NCI-H1048 (cell line): ENCODE measurements at places on chromosomes 2 and 18.

GRCh38 chr2:32485399-32485798 is 128.6 kb downstream of the BIRC6 start:
- no peak for DNase-seq

DNA sequence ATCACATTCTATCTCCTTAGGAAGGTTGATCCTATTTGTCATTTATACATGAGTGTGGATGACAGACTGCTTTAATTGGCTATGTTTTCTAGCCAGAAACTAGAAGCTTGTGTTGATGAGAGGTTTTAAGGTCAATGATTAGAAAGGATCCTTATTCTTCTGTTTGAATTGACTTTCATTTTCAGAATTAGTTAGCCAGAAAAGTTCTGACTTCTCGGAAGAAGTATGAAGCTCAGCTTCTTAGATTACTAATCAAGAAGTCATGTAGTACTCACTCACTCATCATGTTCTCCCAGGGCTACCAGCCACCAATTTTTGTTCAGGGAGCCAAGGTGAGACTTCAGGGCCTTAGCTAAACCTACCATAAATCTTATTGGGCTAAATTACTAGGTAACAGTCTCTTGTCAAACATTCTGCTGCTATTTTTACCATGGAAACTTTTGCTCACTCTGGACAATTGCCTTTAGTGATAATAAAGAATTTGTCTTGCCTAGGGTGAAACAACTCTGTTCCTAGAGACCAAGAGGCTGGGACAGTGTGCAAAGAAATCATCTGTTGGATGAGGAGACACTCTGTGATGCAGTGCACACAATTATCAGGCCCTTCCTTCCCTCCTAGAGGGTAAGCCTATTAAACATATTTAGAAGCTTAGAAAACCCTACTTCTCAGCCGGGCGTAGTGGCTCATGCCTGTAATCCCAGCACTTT is 111.6 kb upstream of the DNMT3A start:
- no peak for DNase-seq

DNA sequence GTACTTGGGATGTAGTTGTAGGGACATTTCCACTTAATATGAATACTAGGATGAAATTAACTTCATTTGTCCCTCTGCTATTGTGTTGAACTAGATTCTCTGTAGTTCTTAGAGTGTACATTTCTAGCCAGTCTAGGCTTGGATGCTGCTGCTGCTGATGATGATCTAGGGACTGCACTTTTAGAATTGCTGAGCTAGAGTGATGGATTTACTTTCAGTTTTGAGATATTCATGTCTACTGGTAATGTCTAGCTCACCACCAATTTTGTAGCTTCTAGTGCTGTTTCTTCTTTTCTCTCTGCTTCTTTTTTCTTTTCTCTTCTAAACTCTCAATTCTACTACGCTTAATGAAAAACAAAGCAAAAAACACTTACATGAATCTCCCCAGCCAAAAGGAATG is 49.4 kb downstream of the MRPS9 start:
- DNase-seq: no peak

- DNase-seq: no peak
Observed at GRCh38 chr18:7572822-7573221, 5.7 kb downstream of the PTPRM start.

DNA sequence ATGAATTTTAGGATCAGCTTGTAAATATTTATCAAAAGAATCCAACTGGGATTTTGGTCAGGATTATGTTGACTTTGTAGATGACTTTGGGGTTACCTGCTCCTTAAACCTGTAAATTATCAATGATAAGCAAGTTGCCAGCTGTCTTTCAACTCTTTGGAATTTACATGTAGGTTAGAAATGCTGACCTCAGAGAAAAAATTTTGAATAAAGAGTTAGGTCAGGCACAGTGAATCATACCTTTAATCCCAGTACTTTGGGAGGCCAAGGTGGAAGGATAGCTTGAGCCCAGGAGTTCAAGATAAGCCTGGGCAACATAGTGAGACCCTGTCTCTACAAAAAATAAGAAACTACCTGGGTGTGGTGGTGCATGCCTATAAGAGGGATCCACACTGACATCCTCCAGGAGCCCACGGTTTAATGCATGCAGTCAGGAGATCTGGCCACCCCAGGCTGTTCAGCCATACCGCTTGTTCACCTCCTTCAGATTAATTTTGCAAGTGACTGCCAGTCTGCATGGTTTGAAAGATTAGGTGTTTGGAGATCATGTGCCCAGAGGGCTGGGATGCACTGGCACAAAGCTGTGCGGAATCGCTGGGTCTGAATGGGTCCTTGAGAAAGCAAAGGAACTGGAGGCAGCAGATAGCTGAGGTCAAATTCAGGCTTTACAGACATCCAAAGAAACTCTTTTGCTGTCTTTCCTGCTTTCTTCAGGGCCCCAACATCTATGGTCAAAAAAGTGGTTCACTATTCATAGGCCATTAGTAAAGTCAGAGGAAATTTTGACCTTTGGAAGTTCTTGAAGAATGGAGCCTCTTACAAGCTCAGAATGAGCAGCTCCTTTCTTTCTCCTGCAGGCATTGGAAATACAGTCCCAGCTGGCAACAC is 83.4 kb upstream of the TXNDC2 start:
- DNase-seq: no peak

- DNase-seq: no peak
Observed at GRCh38 chr2:127039387-127040031, 67.4 kb downstream of the BIN1 start.

DNA sequence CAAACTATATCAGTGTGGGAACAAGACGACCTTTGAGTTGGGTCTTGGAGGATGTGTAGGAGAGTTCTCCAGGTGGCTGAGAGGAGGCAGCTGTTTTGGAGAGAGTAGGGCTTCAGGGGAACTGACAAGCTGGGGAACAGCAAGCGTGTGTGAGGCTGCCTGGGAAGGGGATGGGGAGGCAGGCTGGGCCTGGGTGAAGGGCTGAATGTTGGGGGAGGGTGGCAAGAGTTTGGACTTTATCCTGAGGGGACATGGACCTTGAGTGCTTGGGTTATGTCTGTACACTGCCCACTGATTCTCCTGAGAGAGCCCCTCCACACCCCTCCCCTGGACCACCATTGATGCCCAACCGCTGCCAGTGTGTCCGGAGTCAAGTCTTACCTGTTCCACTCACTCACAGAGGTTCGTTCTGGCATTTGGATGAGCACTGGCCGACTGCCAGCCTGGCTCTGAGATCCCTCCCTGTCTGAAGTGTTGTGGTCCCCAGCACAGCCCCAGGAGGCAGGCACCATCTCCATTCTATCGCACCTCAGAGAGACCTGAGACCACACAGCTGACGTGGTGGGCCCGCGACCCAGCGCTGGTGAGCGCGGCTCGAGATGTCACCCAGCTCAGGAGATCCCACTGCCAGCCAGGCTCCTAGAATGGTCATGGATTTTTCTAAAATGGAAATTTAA is 59.5 kb downstream of the DCDC2C start:
- no peak for DNase-seq

DNA sequence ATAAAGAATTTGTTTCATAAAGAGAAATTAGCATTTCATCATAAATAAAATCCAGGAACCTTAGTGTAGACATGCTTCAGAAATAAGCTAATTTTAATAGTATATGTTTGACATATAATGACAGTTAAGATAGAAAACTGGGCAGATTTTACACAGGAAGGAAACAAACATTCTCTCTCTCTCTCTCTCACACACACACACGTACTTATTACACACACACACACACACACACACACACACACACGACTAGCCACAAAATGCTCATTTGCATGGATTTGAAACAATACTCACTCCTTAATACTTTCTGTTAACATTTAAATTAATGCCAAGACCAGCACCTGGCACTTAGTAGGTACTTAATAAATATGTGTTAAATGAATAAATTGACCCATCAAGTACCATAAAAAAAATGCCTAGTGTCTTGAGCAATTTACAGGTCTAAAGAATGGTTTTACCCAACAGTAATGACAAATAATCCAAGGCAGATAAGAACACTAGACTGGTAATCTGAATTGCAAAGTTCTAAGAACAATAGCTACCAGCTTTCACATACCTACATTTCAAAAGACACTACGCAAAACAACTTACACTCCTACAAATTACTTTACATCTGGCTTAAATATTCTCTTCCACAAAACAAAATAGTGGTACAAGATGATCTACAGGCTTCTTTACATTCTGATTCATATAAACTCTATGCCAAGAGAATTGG is 2.9 kb upstream of the GALNT3 start:
- no peak for DNase-seq

- DNase-seq: no peak
Observed at GRCh38 chr2:29064346-29064715, 10.0 kb downstream of the PCARE start.

DNA sequence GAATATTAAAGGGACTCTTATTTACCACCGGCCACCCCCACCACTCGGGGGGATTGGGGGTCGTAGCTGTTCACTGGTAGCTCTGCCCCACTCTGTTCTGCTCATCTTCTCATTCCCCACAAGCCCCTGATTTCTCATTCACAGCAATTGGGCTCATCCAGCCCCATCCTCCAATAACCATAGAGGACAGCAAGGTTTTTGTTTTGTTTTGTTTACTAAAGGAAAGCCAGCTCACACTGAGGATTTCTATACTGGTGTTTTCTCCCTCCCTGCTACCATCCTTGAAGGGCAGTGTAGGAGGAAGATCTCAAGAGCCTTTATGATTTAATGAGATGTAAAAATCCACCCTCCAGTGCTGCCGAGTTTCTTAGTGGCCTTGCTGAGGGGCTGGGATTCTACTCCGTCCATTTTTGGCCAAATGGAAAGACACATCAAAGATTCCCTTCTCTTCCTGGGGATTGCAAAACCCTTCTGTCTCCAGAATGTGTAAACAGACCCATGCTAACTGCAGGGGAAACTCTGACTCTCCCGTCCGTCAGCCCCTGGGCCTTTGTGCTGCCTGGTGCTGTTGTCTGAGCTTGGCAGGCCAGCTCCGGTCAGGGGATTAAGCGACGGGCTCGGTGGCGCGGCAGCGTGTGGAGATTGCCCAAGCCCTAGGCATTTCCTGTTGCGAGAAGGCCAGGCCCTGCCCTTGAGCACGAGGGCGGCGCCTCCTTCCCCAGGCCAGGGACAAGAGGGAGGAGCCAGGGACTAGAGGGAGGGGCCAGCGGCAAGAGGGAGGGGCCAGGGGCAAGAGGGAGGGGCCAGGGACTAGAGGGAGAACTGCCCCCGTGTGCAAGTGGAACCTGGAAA is 165.0 kb downstream of the ANTXR1 start:
- DNase-seq: peak; percentile 19

DNA sequence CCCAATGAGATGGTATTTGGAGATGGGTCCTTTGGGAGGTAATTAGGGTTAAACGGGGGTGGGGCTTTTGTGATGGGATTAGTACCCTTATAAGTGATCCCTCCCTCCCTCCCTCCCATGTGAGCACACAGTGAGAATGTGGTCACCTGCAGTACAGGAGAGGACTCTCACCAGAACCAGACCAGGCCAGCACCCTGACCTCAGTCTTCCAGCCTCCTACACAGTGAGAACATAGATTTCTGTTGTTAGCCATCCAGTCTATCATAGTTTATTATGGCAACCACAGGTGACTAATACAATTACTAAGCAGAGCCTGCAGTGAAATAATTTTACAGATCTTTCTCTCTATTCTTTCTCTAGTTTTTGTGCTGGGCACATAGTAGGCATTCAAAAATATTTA is 137.7 kb upstream of the PKDCC start:
- DNase-seq: no peak

GRCh38 chr2:98771264-98771663 is 40.3 kb upstream of the MGAT4A start:
- no peak for DNase-seq

- no peak for DNase-seq
Observed at GRCh38 chr2:46422717-46423394, 56.5 kb upstream of the TMEM247 start.

- no peak for DNase-seq
Observed at GRCh38 chr18:46366201-46366600, 262.0 kb downstream of the HAUS1 start.

DNA sequence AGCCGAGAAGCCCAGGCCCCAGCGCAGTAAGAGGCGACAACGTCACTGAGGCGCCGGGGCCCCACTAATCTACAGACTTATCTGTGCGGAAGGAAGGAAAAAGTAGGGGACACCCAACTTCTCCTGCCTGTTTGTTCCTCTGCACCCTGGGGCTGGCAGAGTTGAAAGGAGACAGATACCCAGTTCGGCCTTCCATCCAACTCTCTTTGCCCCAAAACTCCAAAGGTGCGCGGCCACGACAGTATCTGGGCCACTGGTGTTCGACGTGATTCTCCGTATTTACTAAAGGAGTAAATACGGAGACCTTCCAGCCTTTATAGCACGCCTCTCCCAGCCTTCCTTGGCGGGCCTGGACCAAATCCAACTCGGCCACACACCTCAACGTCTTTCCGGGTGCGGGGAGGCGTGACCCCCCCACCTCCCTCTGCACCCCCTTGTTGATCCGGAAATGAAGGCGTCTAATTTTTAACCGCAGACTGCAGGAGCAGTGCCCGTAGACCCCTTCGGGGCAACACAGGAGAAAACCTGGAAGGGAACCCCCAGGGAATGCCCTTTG is 1.6 kb downstream of the SMAD7 start:
- no peak for DNase-seq

GRCh38 chr2:70089983-70090525 is 2.8 kb downstream of the PCBP1 start:
- no peak for DNase-seq

- DNase-seq: no peak
Observed at GRCh38 chr18:13180614-13181375, 37.8 kb upstream of the LDLRAD4 start.

DNA sequence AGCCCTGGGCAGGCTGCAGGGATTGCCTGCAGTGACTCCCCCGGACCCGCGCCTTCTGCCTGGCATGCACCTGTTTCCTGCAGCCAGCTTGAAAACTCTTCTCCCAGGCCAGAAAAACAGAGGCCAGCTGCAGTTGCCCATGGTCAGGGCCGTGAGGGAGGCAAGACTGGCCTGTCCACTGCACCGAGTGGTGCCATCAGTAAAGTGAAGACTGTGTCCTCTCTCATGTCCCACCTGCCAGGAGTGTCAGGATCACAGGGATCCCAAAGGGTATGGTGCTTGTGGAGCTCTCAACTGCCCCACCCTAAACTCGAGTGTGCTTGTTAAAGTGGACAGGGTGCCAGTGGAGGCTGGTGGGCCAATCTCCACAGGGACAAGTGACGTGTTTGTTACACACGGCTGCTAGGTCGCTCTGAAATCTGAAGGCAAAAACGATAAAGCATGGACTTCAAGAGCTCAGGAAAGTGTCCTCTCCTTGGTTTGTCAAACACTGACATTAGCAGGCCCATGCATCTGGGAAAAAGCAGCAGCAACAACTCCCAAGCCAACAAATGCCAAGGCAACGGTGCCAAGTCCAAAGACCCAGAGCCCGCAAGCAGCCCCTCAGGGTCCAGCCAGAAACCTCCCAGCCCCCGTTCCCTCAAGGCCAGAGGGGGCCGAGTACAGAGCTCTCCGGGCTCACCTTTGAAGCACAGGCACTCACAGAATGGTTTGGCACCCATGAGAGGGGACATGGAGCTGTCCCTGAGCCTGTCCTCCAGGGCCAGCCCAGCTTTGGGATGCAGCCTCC is 213.2 kb downstream of the HDAC4 start:
- no peak for DNase-seq

- DNase-seq: no peak
Observed at GRCh38 chr2:120132691-120133090, 90.5 kb downstream of the TMEM185B start.
